ENCODE measurements at places on chromosomes 2 and 18.

- no peak for DNase-seq
Observed at GRCh38 chr18:58542426-58543159, 86.3 kb downstream of the ALPK2 start.

DNA sequence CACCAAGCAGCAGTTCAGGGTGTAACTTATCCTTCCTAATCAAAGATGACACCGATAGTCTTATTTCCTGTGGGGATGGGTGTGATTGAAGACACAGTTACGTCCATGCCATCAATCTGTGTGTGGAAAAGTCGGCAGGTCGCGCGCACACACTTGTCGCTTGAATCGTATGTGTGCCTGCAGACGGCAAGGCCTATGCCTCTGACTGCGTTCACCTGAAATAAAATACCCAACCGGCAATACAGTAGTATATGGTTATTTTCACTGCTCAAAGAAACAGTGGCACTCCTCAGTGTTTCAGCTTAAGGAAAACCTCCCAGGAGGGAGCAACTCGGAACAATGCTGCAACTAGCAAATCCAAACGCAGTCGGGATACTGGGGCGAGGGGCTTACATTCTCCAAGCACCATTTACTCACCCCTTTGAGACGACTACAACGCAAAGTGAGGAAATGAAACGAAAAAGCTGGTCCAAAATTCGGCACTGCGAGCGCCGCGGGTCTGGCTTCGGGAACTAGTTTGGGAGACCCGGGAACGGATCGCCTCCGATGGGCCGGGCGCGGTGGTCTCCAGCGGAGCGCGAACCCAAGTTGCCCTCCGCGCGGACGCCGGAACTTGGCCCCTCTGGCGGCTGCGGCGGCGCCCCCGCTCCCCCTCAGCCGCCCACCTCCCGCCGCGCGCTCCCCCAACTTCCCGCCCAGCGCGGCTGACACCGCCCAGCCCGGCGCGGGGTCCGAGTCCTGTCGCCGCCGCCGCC is 675 bp downstream of the PRKD3 start:
- DNase-seq = no peak

- DNase-seq = no peak
Observed at GRCh38 chr2:236305531-236305930, 41.3 kb upstream of the ASB18 start.

DNA sequence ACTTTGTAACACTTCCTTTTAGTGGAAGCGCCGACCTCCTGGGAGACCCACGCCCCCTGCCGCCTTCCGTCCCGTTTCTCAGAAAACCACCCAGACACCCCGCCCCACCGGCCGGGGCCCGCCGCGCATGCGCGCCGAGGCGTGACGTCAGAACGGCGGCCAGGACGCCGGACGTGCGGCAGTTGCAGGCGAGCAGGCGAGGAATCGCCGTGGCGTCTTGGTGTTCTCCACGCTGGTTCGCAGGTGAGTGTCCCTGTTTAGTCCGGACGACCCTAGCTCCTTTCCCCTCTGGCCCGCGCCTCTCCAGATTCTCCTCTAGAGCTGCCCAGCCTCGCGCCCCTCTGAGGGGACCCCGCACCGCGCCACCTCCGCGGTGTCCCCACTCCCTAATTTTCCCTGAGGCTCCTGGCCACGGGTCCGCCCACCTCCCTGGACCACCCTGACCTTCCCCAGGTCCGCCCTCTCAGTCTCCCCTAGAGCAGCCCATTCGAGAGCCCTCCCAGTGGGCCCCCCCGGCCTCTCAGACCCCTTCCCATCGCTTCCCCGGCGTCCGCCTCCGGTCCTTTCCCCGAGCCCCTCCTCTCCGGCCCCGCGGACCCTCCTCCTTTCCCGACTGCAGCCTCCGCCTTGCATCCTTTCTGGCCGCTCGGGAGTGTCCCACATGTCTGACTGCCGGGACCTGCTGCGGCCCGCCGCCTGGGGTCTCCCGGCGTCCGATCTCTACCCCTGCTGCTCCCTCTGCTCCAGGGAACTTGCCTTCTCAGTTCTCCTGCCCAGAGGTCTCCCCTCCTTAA is at the start of gene PLEKHB2:
PLEKHB2 (plus strand) TSS at position 181 of the 794 bp plus-strand sequence. CDS start 15,606 bp downstream, outside the sequence.
- DNase-seq = peak; percentile 47

GRCh38 chr18:11009147-11009546 is 140.2 kb downstream of the PIEZO2 start:
- DNase-seq = no peak

DNA sequence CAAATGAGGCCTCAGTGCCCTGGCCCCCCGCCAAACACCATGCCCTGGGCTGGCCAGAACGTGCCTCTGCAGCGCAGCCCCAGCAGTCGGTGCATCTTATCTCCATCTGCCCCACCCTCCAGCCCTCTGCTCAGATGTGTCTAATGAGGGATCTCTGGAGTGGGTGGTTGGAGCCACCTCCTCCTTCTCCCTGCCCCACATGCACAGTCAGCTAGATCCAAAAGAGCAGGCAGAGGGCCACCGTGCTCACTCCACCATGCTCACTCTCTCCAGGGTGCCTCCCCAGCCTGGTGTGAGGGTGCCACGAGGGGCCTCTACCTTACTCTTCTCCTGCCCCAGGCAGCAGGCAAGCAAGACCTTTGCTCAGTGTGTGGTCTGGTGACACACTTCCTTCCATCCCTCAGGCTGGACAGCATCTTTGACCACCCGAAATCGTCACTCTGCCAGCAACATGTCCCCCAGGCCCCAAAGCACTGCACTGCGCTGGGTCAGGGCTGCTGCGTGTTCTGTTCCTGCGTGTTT is 266.1 kb upstream of the HDAC4 start:
- no peak for DNase-seq

DNA sequence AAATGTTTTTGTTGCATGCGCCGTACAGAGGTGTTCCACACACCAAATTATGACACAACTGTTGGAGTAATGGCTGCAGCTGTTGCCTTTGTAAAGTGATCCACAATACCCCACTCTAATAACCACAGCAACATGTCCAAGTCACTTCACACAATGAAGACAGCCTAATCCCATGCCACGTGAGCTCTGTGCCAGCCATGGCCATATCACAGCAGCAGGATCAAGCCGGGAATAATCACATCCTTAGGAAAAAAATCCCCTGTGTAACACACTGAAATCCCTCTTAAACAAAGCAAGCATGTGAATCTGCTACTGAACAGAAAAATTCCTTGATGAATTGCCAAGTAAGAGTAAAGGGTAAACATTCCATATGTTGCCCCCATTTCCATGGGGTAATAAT is 179.5 kb upstream of the PARD3B start:
- DNase-seq = no peak

GRCh38 chr2:16224298-16225045 is 284.1 kb downstream of the MYCN start:
- no peak for DNase-seq

DNA sequence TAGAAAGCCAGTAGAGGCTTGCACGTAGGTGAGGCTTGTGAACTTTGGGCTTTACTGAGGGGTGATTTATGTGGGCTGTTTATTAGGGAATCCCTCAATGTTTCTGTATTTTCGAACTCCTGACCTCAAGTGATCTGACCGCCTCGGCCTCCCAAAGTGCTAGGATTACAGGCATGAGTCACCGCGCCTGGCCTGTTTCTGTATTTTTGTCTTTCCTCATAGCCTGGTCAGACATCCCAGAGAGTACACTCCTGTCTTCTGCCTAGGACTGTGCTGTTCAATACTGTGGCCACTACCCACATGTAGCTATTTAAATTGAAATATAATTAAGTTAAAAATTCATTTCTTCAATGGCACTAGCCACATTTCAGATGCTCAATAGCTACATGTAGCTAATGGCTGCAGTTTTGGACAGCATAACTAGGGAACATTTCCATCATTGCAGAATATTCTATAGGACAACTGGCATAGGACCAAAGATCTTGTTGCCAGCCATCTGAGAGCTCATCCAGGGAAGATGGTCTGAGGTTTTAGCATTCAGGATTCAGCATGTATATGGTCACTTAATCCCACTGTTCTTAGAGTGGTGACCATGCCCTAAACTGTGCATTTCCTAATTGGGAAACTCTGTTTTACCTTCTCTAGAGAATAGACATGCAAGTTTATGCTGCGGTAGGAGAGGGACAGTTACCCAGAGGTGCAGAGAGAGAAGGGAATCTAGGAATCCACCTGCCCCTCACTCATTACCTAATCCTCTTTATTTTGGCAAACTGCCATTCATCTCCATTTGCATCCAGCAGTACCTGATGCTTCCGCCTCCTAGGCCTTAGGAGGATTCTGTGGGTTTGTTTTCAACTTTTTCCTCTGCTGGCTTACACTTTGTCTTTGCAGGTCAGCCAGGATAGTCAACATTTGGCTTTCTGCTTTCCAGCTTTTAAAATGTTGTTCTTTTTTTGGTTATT is 64.4 kb downstream of the LCLAT1 start:
- DNase-seq = no peak

DNA sequence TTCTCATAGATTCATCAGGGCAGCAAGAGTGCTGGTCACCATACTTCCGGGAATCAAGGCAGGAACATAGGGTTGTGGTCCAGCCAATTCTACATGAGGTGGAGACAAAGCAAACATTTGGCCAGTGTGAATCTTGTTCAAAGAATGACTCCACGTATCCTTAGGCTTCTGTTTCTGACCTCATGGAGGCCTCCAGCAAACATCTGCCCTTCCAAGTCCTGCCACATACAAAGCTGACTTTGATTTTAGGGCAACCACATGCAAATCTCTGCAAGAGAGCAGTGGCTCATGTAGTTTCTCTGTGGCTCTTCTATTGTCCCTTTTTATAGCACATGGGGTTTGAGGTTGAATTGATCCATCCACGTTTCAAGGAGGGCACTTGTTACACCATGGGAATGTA is 132.1 kb upstream of the MMADHC start:
- no peak for DNase-seq

- no peak for DNase-seq
Observed at GRCh38 chr2:56082665-56083064, 101.1 kb upstream of the CCDC85A start.

- DNase-seq = no peak
Observed at GRCh38 chr2:119367472-119368099, 809 bp downstream of the DBI start.

- no peak for DNase-seq
Observed at GRCh38 chr18:2172881-2173280, 398.4 kb downstream of the METTL4 start.

DNA sequence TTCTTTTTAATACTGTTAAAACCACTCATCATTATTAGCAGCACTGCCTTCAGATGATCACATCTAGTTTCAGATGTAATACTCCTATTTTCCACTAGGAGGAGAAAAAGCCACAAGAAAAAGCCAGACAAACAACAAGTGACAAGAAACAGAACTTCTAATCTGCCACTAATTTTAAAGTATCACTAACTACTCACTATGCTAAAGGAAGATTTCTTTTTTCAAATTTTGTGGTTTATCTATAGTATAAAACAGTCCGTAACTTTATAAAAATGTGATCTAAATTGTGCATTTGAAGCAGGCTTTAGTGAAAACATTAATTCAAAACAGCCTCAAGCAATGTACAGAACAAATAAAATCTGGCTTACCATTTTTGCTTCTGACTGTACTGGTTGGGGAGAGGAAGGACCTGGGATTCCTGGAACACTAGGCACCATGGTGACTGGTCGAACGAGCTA is 56.8 kb downstream of the ATF2 start:
- DNase-seq = no peak

- no peak for DNase-seq
Observed at GRCh38 chr2:99636144-99637034, 146.6 kb upstream of the REV1 start.

DNA sequence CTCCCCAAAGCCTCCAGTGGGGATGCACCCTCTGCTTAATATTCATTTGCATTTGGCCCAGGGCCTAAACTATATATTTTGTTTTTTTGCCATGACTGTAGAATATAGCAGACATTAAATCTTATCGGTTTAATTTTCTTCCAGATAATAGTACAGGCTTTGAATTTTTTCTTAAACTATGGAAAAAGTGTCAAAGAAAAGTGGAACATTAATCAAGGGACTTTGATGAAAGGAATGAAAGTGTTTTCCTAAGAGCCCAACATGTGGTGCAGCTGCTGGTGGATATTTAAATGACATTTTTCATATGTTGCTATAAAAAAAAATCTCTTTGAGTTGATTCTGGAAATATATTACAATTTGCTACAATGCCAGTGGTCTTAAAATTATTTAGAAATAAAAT is 346.8 kb downstream of the CYP26B1 start:
- no peak for DNase-seq

- DNase-seq = no peak
Observed at GRCh38 chr2:155690785-155691184, 641.7 kb downstream of the NR4A2 start.

DNA sequence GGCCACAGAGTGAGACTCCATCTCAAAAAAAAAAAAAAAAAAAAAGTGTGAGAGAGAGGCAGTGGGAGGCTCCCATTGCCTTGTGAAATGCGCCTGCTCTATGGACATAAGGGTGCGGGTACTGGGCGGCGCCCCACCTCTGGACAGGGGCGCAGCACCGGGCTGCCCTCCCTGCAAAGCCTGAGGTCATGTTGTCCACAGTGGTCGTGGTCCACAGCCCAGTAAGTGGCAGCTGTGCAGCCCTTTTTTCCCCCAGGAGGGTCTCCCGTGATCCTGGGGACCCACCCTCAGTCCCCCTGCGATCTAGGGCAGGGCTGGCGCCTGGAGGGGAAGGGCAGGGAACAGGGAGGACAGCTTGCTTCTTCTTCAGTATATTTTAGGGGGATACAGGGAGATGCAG is 37.8 kb downstream of the LPIN1 start:
- DNase-seq = no peak

DNA sequence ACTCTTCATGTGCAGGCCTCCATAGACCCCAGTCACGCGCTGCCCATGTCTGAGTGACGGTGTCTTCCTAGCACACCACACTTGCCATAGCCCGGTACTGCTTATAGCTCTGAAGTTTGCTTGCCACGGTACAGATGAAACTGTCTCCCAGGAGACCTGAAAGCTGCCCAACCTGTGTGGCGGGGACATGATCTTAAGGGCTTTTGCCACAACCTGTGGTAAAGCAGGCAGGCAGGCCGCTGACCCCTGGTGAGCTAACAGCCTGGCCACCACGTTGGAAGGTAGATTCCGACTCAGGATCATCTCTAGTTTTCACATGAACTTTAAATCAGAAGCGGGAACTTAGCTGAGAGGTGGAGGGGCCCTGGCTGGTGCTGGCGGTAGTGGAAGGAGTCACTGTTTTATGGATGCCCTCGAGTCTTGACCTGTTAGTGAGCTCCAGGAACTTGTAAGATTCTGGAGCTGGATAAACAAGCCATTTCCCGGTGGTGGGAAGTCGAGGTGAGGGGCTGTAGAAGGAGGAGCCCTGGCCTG is 153.3 kb downstream of the ZNF236 start:
- no peak for DNase-seq

- no peak for DNase-seq
Observed at GRCh38 chr18:78505851-78506461, 473.7 kb upstream of the SALL3 start.

GRCh38 chr2:105515581-105516415 is 116.9 kb upstream of the FHL2 start:
- DNase-seq = no peak

- no peak for DNase-seq
Observed at GRCh38 chr2:241469746-241470145, 38.6 kb downstream of the STK25 start.

GRCh38 chr2:36379710-36380448 is 24.3 kb downstream of the CRIM1 start:
- no peak for DNase-seq
